Stromal cell of bone marrow (primary cell): ENCODE measurements at places on chromosomes 2 and 18.

GRCh38 chr2:38185012-38185491, 109.1 kb upstream of the CYP1B1 start:
- DNase-seq = peak; percentile 95

GRCh38 chr2:138779406-138779780, 797 bp downstream of the NXPH2 start:
- no peak for DNase-seq

DNA sequence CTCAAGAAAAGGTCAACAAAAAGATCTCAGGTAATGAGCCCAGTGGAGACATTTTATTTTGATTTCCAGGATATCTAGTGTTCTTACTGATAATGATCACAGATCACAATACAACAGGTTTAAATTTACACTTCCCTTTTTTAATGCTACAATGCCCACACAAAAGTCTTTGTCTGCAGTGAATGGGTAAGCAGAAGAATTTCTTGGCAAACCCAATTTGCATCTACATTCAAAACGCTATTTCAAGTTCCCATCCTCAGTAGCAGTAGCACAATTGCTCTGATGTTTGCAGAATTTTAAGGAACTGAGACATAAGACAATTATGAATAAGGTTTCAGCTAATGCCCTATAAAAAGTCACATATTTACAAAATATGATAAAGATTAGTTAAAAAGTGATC, 929.4 kb upstream of the PIK3C3 start:
- DNase-seq = no peak

DNA sequence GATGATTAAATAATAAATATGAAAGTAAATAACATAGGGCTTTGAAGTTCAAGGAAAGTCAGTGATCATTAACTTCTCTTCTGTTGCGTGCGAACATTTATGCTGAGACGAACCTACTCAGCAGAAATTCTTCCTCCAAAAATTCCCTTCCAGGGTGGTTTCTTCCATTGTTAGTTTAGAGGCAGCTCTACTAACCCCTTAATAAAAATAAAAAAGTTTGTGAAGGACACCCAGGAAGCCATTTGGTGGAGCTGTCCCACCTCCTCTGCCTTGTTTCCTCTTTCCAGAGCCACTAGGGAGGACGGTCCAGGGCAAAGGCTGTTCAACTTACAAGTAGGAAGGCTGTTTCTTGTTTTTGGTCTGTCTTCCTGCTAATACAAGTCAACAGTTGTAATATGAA, 2.1 kb upstream of the SMAD2 start:
- no peak for DNase-seq

DNA sequence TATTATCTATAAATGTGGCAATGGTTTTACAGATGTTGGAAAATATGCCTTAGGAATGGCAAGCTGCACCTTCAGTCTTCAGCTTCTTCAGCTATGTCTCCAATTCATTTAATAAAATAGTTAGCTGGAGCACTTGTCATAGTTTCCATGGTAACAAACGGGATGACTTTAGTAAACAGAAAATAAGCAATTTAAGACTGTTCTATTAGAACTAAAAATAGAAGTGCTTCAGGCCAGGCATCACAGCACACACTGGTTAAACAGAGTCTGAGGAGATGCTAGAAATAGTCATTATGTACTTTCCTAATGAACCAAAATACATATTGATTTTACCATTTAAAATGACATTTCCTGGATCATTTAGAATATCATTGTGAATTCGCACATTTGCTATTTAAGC, 195.0 kb downstream of the GCA start:
- no peak for DNase-seq

DNA sequence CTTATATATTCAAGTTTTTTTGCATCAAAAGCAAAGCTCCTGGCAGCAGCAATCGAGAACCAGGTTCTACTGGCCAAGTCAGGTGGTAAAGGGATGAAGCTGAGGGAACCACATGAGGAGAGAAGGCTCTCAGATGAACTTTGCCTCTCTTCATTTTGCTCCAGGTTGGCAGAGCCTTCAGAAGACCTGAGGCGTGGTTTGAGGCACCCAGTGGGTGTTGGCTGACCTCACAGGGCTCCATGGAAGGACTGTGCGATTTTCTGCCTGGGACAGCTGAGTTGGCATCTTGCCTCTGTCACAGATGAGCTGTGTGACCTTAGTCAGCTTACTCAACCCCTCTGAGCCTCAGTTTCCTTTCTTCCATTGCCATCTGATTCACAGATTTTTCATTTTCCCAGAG, 89.0 kb downstream of the INSIG2 start:
- DNase-seq = no peak

GRCh38 chr2:205473791-205474190, 208.5 kb upstream of the NRP2 start:
- no peak for DNase-seq

- no peak for DNase-seq
Observed at GRCh38 chr2:108605947-108606346, 71.7 kb downstream of the LIMS1 start.

GRCh38 chr2:30037016-30037415, 109.8 kb upstream of the YPEL5 start:
- no peak for DNase-seq

DNA sequence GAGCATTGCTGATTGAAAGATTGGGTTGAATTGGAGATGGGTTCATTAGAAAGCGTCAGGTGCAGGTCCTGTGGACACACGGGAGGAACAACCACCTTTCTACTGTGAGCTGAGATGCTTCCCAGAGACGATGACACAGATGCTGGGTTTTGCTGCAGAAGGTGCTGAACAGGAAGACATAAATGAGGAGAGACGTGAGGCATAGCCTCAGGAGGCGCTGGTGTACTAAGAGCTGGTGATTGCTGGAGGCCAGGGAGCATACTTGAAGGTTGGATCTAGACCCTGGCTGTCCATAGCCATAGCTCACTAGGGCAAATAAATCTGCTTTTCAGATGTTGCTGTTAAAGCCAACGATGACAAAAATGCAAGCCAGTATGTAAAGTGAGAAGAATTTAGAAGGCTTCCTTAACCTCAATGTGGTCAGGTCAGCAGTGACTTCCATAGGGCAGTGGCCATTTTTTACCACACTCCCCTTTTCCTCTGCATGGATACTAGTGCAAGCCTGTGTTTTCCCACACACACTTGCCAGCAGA, 153.7 kb downstream of the SOX11 start:
- no peak for DNase-seq

DNA sequence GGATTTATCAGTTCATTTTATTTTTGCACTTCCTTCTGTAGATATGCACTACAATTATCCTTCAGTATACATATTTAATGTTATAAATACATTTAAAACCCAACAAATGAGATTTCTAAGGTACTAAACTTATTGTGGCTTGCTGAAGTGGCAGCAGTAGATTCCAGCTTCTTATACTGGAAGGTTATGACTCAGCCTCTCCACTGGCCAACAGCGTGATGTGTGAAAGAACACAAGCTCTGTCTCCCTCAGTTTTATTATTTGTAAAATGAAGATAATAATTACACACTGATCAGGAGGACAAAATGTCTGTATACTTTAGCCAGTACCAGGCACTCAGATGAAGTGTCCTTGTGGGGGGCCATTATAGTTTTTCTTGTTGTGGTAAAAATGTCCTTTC, 1147.1 kb downstream of the CNTNAP5 start:
- DNase-seq = peak; percentile 33

DNA sequence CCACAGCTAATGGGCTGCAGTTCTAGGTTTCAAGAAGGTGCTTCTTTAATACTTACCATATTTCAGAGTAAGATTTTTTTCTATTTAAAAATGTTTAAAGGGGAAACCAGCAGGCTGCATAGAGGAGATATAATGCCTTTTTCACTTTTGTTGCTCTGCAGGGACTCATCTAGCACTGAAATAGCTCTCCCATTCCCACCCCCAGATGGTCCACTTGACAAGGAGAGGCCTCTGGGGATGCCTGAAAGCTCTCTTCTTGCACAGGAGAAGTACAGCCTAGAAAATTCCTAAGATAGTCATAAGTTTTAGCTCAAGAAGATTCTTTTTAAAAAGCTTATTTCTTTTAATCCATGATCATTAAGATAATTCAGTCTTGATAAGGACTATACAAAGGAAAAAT, 126.4 kb downstream of the CDH2 start:
- DNase-seq = no peak

- DNase-seq = peak; percentile 33
Observed at GRCh38 chr2:216492597-216493333, 5.9 kb upstream of the RPL37A start.
